Activated CD8-positive, alpha-beta T cell treated with anti-CD3 and anti-CD28 coated beads for 36 hours (primary cell): ENCODE measurements at places on chromosomes 4 and X.

DNA sequence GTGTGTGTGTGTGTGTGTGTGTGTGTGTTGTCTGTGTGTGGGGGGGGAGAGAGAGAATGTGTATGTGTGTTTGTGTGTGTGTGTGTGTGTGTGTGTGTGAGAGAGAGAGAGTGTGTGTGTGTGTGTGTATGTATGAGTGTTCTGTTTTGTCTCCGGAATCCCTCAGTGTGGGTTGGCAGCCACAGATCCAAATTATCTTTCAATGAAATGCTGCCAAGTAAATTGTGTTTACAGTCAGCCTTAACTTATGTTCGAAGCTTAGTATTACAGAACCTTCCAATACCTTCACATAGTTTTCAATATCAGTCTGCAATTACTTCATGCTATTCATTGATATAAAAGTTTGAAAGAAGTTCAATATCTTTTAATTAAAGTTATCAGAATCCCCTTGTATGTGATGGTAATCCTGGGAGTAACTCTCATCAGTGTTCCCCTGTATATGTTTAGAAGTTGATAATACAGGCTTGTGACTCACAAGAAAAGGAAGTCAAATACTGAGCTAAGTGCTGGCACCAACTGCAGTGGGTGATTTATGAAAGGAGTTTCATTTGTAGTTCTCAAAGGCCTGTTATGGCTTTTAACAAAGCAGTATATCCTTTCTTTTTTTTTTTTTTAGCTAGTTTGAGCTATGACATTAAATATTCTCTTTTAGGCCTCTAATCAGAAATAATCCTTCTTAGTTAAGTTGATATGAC lies 51.6 kb upstream of the HTR2C start:
- DNase-seq: no peak

DNA sequence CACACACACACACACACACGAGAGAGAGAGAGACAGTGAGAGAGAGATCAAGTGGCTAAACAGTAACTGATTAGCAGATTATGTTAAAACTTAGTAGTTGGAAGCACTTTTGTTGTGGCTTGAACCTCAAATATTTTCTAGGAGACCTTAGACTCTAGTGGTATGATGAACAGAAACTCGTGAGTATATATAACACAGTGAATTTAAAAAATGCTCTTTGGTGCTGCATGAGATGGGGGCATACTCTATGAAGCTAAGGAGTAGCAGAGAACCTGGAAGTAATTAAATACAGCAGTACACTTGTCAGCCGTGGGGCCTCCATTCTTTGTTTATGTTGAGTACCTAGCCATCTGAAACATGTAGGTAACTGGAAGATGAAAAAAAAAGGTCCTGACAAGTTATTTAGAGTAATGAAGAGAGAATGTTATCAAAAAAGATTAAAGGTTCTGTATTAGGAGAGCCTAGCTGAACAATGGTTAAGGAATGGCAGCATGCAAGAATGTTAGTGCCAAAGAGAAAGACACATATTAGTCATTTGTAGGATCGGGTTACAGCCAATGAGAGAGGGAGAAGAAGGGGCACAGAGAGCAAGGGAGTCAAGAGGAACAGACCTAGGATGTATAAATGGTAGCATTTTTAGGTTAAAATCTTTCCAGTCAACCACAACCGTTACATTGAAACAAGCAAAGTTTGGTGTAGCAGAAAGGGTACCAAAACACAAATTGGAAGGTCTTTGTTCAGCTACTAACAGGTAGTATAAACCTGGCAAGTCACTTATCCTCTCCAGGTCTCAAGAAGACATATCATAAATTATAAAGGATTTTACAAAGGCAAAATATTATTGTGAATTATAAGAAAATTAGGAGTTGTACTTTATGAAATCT lies 316.7 kb upstream of the DIPK2B start:
- DNase-seq: no peak

- DNase-seq: no peak
These were observed 214.2 kb downstream of the RELL1 start for GRCh38 chr4:37471971-37472370.

- peak; percentile 68 for DNase-seq
These were observed 65.8 kb upstream of the MSN start for GRCh38 chrX:65601530-65602220.

GRCh38 chrX:110167952-110168451 lies 149.9 kb downstream of the AMMECR1 start:
- peak; percentile 58 for DNase-seq

- DNase-seq: no peak
These were observed 114.7 kb upstream of the TTC29 start for GRCh38 chr4:147060151-147060931.

DNA sequence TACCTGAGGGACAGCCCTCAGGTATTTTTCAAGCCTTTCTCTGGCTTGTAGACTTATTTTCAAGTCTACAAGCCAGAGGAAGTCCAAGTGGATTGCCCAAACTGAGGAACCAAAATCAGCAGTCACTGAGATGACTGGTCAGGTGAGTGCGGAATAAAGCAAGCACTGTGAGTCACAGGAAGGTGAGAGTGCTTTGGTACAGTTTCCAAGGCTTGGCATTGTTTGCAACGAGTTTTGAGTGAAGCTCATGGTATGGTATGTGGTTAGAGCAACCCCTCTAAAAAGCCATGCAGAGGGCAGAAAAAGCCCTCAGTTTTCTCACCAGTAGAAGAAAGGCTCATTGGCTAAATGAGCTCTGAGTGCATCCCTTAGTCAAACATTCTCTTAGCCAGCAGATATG lies 112.8 kb upstream of the EOLA2 start:
- no peak for DNase-seq

DNA sequence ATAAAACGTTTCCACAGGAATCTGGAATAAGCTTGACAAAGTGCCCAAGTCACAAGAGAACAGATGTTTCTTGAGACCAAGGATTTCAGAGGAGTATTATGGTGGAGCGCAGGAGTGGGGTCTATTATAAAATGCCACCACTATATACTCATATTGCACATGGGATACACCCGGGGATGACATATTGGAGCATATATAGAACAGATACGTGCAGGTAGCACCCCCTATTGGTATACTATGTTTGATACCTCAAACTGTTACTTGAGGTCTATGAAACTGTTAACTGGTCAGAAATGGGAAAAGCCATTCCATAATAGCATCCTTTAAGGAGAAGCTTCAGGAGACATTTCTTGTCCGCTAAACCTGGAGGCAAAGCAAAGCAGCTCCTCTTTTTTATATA lies 86.0 kb downstream of the PCYT1B start:
- no peak for DNase-seq

DNA sequence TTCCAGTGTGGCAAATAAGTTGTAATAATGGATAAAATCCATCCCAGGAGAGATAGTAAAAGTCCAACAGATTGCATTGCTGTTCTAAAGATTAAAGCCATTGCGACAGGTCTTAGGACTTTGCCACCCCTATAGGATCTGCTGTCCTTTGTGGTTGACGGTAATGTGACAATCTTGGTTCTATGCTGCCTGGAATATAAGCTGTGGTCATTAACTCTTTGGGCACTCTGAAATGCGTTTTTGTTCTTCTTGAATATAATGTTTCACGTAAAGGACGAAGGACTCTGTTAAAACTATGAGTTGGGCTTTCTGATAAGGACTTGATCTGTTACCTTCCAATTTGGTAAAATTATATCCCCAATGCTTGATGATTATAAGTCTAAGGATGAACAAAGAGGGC lies at the start of gene CLDN24:
Gene CLDN24, minus strand, starts transcription at position 101 of the 400 bp plus-strand sequence. Its CDS starts 0 bp downstream, at position 101.
- no peak for DNase-seq

DNA sequence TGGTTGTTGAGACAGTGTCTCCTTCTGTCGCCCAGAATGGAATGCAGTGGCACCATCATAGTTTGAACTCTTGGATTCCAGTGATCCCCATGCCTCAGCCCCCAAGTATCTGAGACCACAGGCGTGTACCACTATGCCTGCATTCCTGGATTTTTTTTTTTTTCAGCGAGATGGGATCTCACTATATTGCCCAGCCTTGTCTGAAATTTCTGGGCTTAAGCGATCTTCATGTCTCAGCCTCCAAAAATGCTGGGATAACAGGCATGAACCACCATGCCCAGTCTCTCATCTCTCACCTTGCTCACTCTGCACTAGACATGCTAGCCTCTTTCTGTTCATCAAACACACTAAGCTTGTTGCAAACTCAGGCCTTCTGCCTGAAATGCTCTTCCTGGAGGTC lies 104.1 kb downstream of the UBE2K start:
- DNase-seq: no peak

GRCh38 chr4:117560329-117560728 lies 474.0 kb upstream of the NDST3 start:
- no peak for DNase-seq

DNA sequence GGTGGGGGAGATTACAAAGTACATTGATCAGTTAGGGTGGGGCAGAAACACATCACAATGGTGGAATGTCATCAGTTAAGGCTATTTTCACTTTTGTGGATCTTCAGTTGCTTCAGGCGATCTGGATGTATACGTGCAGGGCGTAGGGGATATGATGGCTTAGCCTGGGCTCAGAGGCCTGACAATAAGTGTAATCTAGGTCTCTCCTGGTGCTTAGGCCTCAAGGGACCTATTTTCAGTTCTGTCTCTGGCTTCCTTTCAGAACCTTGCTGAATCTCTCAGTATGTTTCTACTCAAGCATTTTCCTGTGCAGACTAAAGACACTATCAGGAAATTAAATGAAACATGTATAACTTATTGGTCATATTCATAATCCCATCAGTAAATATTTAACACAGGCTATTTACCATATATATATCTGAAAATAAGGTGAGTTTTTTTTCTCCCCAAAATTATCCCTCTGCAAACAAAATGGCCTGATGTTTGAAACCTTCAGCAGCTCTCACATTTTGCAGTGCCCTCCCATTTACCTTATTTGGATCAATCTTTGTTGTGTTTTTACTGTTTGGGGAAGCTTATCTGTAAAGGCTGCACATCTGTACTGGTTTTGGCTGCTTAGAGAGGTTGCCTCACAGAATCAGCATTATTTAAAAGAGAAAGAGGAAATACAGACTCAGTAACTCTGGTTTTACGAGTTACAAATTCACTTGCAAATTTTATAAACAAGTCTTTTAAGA lies 2.3 kb upstream of the ZCCHC4 start:
- no peak for DNase-seq

DNA sequence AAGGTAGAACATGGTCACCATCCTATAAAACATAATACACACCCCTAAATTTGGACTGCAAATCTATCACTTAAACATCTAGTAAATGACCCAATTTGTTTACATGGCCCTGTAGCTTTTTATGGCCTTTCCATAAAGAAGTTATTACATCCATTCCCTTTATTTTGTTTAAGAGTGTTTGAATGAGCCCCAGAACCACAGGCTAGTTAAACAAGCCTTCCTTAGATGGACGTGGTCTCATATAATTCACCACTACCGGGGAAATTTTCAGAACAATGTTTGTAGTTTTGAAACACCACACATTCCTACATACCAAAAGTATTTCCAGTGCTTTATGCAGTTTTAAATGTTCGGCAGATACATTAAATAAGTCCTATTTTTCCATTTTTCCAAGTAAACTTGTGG lies 12.3 kb downstream of the PDGFC start:
- no peak for DNase-seq

GRCh38 chrX:9573282-9574106 lies 108.6 kb downstream of the TBL1X start:
- no peak for DNase-seq

DNA sequence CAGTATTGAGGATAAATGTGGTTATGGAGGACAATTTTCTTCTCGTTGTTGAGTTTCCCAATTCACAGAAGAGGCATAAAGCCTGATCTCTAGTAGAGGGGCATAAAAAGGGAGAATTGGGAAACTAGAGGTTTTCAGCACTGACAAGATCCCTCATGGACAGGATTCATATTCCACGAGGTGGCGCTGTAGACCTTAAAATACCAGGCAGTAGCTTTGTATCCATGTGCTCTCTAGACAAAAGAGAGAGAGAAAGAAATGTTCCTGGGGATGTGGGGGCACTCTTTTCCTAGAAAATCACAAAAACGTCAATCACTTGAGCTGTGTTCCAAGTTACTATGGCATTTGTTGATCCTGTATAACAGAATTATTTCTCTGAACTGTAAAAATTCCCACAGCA lies 128.3 kb downstream of the MAGEE1 start:
- peak; percentile 31 for DNase-seq

- no peak for DNase-seq
These were observed 202.0 kb downstream of the PAPSS1 start for GRCh38 chr4:107518076-107518475.

DNA sequence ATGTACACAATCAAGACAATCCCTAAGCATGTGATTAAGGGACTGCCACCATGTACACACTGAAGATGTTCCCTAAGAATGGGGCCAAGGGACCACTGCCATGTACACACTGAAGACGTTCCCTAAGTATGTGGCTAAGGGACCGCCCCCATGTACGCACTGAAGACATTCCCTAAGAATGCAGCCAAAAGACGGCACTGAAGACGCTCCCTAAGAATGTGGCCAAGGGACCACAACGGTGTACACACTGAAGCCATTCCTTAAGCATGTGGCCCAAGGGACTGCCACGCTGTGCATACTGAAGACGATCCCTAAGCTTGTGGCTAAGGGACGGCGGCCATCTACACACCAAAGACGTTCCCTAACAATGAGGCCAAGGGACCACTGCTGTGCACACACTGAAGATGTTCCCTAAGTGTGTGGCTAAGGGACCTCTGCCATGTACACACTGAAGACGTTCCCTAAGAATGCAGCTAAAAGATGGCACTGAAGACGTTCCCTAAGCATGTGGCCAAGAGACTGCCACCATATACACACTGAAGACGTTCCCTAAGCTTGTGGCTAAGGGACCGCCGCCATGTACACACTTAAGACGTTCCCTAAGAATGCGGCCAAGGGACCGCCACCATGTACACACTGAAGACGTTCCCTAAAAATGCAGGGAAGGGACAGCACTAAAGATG lies 26.4 kb downstream of the DHRSX start:
- no peak for DNase-seq

- no peak for DNase-seq
These were observed 945.1 kb downstream of the ADGRL3 start for GRCh38 chr4:62145276-62145675.

DNA sequence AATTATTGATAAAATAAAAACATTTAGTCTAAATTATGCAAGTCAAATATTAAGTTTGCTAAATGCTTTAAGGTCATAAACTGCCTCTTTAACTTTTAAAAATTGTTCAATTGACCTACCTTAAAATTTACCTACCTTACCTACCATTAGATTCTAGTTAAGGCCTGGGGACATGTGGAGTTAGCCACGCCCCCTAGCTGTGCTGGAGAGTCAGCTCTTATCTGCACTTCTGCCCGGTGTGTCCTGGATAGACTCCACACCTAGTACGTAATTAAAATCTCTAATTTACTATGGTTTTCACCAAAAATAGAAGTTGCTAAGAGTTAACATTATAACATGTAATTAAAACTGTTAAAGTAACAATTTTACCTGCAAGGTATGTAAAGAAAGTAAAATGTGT lies 22.7 kb downstream of the TENM3 start:
- DNase-seq: no peak

GRCh38 chr4:108730579-108730978 lies 32.3 kb downstream of the ETNPPL start:
- DNase-seq: no peak

- DNase-seq: no peak
These were observed 30.5 kb downstream of the PAGE2 start for GRCh38 chrX:55119271-55119670.

DNA sequence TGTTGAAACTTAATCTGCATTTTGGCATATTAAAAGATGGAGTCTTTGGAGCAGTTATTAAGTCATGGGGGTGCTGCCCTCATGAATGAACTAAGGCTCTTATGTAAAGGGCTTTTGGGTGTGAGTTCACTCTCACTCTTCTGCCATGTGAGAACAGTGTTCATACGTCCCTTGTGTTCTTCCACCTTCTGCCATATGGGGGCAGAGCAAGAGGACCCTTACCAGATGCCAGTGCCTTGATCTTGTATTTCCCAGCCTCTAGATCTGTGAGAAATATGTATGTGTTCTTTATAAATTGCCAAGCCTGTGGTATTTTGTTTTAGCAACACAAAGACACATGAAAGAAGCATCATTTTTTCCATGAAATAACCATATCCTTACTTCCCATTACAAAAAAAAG lies 213.9 kb downstream of the SPOCK3 start:
- peak; percentile 7 for DNase-seq
